ENCODE measurements at places on chromosomes 12 and 14.

DNA sequence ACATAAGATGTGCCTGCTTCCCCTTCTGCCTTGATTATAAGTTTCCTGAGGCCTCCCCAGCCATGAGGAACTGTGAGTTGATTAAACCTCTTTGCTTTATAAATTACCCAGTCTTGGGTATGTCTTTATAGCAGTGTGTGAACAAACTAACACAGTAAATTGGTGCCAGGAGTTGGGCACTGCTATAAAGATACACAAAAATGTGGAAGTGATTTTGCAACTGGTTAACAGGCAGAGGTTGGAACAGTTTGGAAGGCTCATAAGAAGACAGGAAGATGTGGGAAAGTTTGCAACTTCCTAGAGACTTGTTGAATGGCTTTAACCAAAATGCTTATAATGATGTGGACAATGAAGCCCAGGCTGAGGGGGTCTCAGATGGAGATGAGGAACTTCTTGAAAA is 264.1 kb downstream of the DACT1 start:
- DNase-seq: no peak

DNA sequence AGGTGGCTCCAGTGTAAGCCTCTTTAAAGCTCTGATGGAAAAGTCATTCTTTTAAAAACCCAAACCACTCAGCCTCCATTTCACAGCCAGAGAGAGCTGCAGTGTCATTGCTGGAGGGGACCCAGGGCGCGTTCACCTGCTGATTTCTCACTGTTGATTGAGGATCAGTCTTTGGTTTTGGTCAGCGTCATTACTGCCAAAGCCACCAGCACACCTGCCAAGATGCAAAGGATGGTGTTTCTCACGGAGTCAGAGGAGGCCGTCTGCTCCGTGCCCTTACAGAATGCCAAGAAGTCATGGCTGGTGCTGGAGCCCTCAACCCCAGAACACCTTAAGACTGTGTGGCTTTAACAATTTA is 32.8 kb upstream of the BATF start:
- DNase-seq: no peak

DNA sequence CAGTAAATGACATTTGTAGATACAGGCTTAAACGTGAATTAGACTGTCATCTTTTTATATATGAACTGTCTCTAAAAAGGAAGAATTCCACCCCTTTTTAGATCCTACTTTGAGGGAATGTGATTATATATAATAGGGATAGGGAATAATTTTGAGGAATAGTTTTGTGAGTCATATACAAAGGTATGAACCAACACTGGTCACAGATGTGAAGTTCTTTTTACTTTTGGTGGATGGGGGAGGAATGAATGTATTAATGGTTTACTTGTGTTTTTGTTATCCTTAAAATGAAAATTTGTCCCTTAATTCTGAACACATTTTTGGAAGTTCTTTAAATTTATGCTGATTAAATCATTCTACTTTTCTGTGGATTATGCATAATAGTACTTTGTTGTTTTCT is 30.4 kb downstream of the FRS2 start:
- DNase-seq: no peak

GRCh38 chr12:114041136-114041535 is 75.0 kb upstream of the RBM19 start:
- DNase-seq: no peak

GRCh38 chr12:32312049-32312670 is 87.2 kb upstream of the FGD4 start:
- peak; percentile 33 for DNase-seq

DNA sequence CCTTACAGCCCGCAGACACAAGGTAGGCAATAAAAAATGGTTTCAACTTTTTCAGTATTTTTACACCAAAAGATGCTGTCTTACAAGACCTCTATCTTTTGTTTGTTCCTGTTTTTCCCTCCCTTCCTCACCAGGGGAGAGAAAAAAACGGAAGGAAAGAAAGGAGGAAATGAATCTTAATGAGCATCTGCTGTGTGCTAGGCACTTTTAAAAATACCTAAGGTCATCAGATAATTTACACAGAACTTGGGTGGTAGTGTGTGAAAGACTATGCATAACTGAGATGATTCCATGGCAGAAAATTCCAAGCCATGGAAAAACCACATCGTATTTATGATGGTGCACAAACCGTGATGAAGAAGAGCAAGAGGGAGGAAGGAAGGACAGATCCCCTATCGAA is 121.2 kb downstream of the DIP2B start:
- no peak for DNase-seq

- DNase-seq: no peak
These were observed 69.2 kb upstream of the ETV6 start for GRCh38 chr12:11580125-11580751.

DNA sequence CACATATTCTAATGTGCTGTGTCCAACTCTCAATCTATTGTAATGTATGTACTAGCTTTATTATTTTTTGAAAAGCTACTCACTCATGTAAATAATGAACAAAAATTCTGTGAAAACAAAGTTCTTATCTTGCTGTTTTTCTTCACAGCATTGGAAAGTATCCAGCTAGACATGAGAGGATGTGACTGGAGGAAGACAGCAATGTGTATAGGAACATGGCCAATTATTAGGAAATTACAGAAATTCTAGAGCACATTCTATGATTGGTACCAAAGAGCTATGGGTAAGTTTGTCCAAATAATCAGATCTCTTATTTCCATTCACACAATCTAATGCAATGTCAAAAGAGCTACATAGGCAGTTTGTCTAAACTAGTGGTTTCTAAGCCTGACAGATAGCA is 1100.2 kb downstream of the FSCB start:
- no peak for DNase-seq

GRCh38 chr12:13101821-13102375 is 1.6 kb downstream of the GSG1 start:
- peak; percentile 27 for DNase-seq

- peak; percentile 40 for DNase-seq
These were observed 3.9 kb upstream of the POC1B start for GRCh38 chr12:89529738-89530137.

- DNase-seq: no peak
These were observed 17.4 kb downstream of the CDKN1B start for GRCh38 chr12:12734561-12735071.

GRCh38 chr12:68962877-68963855 is 30.2 kb upstream of the CPM start:
- no peak for DNase-seq

DNA sequence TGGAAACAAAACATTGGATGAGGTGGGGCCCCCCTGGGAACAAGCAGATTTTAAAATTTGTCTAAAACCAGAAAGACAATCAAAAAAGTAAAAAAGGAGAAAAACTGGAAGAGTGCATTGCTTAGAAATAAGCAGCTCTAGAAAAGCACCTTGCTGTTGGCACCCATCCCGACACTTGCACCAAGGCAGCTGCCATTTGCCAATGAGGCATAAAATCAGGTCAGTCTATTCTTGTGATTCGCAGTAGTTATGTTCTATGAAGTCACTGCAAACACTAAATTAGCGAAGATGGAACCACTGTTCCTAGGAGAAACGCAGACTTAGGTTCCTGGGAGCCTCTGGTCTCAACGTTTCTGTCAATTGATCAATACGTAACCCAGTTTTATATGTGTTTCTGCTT is 16.2 kb downstream of the VPS33A start:
- no peak for DNase-seq

- no peak for DNase-seq
These were observed 66.6 kb downstream of the KDM2B start for GRCh38 chr12:121514184-121514742.

GRCh38 chr12:6284273-6284672 is 26.2 kb upstream of the PLEKHG6 start:
- DNase-seq: no peak

GRCh38 chr14:64221391-64222003 is 72.7 kb downstream of the ESR2 start:
- no peak for DNase-seq

- DNase-seq: no peak
These were observed 30.7 kb upstream of the STXBP6 start for GRCh38 chr14:25080682-25081081.

GRCh38 chr14:92963301-92964123 is 40.6 kb downstream of the CHGA start:
- DNase-seq: no peak

- DNase-seq: no peak
These were observed 47.2 kb downstream of the PEBP1 start for GRCh38 chr12:118183155-118183554.

DNA sequence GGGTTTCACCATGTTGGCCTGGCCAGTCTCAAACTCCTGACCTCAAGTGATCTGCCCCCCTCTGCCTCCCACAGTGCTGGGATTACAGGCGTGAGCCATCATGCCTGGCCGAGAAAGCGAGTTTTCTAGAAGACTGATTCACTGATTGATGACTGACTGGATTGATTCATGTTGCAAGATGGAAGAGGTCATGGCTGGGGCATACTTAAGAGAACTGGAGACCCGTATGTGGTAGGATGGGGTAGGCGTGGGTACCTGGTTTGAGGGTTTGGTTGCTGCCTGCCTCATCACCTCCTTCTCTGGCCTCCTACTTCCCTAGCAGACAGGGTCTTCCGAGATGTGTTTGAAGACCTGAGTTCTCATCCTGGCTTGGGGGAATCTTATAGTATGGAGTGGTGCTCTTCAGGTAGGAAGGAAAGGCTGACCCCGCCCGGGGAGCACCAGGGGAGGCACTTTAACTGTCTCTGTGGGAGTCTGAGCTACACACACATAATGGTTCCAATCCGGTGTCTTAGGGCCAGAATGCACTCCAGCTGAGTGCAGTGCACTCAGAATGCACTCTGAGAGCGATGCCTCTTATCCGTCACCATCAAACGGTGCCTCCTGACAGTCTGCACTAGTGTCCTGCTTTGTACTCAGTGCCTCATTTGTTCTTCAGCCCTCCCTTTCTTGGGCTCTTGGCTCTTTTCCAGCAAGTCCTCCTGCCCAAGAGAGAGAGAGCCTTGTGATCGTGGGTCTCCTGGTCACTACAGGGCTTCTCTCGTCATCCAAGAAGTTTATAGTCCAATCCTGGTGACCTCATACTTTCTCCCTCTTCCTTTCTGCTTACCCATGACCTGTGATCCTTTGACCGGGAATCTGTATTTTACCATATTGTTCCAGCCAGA is 19.7 kb downstream of the PLEKHG3 start:
- DNase-seq: peak; percentile 39

GRCh38 chr12:59650588-59651228 is 54.9 kb downstream of the SLC16A7 start:
- no peak for DNase-seq

DNA sequence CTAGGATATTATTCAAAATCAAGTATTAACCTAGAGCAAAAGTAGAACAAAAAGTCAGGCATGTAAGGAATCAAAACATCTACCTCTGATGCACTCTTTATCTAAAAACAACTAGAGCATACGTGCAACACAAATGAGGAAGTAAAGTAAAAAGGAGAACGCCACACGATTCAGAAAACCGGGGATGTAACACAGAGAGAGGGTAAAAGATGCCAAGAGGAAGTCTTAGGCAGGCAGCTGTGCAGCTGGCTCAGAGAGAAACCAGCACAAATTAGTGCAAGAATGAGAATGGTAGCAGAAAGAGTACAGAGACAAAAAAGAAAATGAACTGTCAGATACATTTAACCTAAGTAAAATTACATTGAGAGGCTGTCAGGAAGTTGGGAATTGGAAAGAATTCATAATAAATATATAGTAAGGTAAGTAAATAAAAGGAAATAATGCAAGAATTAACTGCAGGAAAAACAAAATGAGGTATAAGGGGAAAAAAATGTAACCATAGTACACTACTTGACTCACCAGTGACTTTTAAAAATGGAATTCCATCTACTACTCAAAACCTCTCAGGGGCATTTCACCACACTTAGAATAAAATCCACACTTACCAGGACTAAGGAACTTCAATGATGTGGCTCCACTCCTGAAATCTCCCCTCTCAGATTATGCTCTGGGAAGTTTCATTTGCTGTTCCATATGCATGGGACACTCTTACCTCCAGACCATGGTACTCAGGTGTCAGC is 17.1 kb downstream of the BCAT1 start:
- no peak for DNase-seq

DNA sequence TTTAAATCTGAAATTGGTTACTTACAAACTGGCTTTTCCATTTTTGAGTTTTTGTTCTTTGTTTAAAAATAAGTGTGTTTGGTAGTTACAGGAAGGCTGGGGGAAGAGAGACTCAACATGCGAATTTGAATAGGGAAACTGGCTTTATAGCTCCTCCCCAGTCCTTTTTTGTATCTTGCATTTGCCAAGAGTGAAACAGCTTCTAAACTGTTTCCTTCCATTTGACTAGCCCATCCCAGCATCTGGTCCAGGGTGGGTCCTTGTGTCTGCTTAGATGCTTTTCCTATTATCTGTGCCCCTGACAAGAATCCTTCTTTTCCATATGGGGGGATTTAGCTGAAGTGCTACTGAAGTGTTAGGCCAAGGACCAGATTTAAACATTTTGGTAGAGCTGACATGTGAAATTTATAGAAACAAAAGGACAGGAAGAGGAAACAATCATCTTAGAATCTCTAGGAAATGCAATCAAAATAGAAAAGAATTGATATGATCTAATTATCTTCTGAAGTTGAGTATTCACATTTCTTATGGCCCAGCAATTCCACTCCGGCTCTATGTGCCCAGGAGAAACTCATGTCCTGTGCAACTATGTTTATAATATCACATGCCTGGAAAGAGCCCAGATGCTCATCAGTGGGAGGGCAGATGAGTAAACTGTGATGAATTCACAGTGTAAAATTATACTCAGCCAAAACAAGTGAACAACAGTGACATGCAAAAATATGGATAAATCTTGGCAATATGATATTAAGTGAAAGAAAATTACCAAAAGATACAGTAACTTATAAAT is 7.4 kb downstream of the SMOC1 start:
- DNase-seq: no peak

GRCh38 chr12:27524839-27525753 is 1.1 kb downstream of the PPFIBP1 start:
- DNase-seq: no peak

DNA sequence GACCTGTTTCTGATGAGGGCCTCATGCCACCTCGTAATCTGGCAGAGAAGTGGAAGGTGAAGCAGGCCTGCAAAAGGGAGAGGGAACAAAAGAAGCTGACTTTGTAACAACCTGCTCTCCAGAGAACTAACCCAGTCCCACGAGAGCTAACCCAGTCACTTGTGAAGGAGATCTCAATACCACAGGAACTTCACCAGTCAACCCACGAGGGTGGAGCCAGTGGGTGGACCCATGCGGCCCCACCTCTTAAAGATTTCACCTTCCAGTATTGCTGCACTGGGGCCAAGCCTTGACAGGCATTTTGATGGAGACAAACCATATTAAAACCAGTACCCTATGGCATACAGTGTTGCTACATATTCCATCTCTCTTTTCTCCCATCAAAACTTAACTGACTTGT is 55.1 kb downstream of the SERPINA10 start:
- no peak for DNase-seq

GRCh38 chr14:74258764-74259035 is 19.5 kb downstream of the VSX2 start:
- no peak for DNase-seq

DNA sequence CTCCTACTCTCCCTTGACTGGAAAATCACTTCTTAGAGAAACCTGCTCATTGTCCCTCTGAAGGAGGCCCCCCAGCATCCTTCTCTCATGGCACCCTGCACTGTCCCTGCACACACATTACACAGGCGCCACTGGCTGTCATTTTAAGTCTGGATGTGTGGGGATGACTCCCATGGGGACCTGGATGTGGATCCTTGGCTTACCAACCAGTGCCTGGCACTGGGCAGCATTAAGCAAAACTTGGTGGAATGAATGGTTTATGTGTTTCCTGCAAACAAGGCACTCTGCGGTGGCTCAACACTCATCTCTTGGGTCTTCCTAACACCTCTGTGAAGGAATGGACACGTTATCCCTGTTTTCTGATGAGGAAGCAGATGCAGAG is 162.4 kb downstream of the RBM19 start:
- no peak for DNase-seq

- DNase-seq: no peak
These were observed 101.3 kb downstream of the PTPRO start for GRCh38 chr12:15423629-15424028.
